Bronchus fibroblast of lung (primary cell): ENCODE measurements at places on chromosomes 5 and 9. TPM values are rescaled to one million over a fixed set of nuclear protein-coding genes. Genes with fewer than 3 reads are reported as not detected.

SPINK4 gene
- total RNA-seq, result not detected in 2 replicates

FSTL4 gene
- total RNA-seq, result 0.15 TPM in 1 of 2 replicates, not detected in the other

PRLR gene
- 0.30 and 0.84 TPM in 2 replicates for total RNA-seq

MARCOL gene
- not detected in 2 replicates for total RNA-seq

PCDHB5 gene
- total RNA-seq, result 0.84 and 0.89 TPM in 2 replicates

SPATA31E1 gene
- total RNA-seq, result not detected in 2 replicates

AGXT2 gene
- total RNA-seq, result not detected in 2 replicates

FOXD1 gene
- total RNA-seq, result 18.3 and 19.5 TPM in 2 replicates

ADAMTS16 gene
- total RNA-seq, result 0.30 and 0.50 TPM in 2 replicates

TRPM3 gene
- under 0.01 TPM in 1 of 2 replicates, not detected in the other for total RNA-seq

ATP10B gene
- not detected in 2 replicates for total RNA-seq

OLFM1 gene
- 0.17 TPM in 1 of 2 replicates, not detected in the other for total RNA-seq

BTNL3 gene
- not detected in 2 replicates for total RNA-seq

SNCB gene
- 0.34 TPM in 1 of 2 replicates, not detected in the other for total RNA-seq

CER1 gene
- total RNA-seq, result not detected in 2 replicates

ZBED3 gene
- 1.5 and 2.2 TPM in 2 replicates for total RNA-seq

SLC6A19 gene
- total RNA-seq, result not detected in 2 replicates

PCDHAC1 gene
- total RNA-seq, result not detected in 2 replicates

GFM2 gene
- 25.9 and 29.9 TPM in 2 replicates for total RNA-seq

N4BP3 gene
- total RNA-seq, result 0.34 and 0.45 TPM in 2 replicates

DHFR gene
- total RNA-seq, result 52.8 and 62.4 TPM in 2 replicates

WDR5 gene
- 24.4 and 25.3 TPM in 2 replicates for total RNA-seq

GPRIN1 gene
- total RNA-seq, result 9.2 and 9.7 TPM in 2 replicates

SPATA31D4 gene
- total RNA-seq, result not detected in 2 replicates

IRX1 gene
- total RNA-seq, result not detected in 2 replicates

ARL10 gene
- total RNA-seq, result 2.2 and 3.4 TPM in 2 replicates

LRRC70 gene
- 0.17 and 0.30 TPM in 2 replicates for total RNA-seq
